ENCODE measurements at places on chromosomes 11 and 22.

GRCh38 chr11:126543691-126544090 lies 188.2 kb downstream of the ST3GAL4 start:
- no peak for DNase-seq

- DNase-seq, result no peak
Measured at GRCh38 chr11:62148271-62148980, 24.6 kb downstream of the INCENP start.

DNA sequence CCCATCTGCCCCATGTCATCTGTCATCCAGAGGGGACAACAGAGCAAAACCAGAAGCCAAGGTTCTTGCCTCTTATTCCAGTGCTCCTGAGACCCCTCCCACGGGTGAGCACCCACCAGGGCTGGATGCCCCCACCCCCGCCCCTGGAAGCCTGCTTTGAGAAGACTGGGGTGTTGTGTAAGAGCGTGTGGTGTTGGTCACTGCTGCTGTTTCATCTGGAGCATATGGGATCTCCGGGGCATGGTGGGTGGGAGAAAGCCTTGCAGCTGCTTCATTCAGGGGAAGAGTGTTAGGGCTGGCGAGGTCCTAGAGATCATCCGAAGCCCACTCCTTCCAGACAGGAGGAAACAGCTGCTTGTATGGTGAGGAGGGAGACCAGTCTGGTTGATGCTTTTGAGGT lies 54.1 kb downstream of the CHRDL2 start:
- no peak for DNase-seq

DNA sequence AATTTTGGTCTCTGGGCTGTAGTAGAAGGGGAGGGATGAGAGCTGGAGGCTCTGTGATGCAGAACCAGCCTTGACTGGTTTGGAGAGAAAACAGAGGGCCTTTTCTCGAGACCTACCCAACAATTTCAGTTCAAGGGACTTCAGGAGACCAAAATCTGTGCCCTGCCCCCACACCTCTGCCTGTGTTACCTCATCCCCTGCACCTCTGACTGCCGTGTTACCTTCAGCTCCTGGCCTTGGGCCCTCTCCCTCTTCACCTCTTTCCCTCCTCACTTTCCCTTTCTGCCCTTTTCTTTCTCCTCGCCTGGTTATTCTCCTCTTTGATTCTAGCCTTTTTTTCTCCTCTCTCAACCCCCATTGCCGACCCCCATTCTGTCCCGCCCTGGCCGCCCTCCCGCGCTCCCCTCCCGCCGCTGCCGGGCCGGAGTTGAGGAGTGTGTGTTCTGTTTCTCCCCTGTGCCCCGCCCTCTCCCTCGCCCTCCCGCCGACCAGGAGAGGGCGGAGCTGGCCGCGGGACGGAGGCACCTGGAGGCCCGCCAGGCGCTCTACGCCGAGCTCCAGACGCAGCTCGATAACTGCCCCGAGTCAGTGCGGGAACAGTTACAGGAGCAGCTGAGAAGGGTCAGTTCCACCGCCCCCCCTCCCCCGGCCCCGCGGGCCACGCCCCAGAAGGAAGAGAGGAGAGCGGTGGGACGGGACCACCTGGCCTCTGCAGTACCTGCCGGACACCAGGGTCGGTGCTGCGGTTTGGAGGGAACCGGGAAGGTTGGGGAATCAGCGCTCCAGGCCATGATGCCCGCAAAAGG lies 27.2 kb downstream of the PHLDB1 start:
- no peak for DNase-seq

DNA sequence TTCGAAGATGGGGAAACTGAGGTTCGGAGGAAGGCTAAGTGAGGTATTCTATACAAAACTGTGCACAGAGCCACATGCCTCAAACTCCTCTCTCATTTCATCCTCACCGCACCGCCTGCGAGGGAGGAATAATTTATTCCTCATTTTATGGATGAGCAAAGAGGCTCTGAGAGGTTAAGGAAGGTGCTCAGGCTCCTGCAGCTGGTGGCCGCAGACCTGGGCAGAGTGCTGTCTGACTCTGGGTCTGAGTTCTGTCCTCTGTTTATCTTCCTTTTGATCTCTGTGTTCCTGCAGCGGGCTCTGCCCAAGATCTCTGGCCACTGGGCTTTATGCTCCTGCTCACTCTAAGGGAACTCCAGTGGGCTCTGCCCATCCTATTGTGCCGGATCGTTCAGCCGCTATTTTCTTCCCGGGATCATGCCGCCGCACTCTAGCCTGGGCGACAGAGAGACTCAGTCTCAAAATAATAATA lies 59.5 kb downstream of the MCM5 start:
- DNase-seq, result no peak

DNA sequence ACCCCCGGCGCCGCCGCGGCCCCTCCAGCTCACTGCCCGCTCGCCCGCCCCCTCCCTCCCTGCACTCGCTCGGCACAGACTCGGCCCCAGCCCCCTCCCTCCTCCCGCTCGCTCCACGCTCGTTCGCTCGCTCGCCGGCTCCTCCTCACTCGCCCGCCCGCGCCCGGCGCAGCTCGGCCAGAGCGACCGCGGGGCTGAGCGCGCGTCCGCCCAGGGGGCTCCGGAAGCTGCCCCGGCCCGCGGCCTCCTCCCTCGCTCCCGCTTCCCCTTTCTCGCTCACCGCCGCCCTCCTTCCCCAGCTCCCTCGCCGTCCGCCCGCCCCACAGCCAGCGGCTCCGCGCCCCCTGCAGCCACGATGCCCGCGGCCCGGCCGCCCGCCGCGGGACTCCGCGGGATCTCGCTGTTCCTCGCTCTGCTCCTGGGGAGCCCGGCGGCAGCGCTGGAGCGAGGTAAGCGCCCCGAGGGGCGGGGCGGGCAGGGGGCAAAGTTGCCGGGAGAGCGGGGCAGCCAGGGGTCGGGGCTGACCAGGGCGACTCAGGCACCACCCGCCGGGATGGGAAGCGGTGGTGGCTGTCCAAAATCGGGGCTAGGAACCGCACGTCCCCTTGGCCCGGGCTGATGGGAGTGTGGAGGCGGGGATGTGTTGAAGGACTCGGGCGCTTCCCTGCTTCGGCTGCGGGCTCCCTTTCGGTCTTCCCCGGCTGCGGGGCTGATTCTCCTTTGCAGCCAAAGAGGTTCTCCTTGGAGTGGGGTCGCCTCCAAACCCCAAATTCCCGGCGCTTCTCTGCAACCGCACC lies at the start of gene SEZ6L:
Gene SEZ6L (plus strand): TSS at position 148 of the 797 bp plus-strand sequence. CDS start 208 bp downstream, at position 356.
- DNase-seq, result no peak

DNA sequence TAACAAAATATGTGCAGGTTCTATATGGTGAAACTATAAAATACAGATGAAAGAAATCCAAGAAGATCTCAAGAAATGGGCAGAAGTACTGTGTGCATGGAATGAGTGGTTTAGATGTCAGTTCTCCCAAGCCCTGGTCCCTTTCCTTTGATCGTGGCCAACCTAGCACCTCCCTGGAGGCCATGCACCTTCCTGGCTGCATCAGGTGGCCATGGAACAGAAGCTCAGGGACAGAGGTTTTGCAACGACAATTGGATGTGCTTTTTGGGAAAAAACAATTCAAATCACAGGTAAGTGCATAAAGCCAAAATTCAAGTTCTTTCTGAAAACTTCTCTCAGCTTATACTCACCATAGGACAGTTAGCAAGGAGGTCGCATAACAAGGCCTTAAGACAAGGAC lies 54.0 kb upstream of the SLC22A12 start:
- DNase-seq, result no peak

- DNase-seq, result no peak
Measured at GRCh38 chr22:24592851-24593558, at the start of gene LRRC75B. Gene LRRC75B (minus strand): TSS chr22:24593073. CDS start chr22:24593039, 34 bp downstream.

DNA sequence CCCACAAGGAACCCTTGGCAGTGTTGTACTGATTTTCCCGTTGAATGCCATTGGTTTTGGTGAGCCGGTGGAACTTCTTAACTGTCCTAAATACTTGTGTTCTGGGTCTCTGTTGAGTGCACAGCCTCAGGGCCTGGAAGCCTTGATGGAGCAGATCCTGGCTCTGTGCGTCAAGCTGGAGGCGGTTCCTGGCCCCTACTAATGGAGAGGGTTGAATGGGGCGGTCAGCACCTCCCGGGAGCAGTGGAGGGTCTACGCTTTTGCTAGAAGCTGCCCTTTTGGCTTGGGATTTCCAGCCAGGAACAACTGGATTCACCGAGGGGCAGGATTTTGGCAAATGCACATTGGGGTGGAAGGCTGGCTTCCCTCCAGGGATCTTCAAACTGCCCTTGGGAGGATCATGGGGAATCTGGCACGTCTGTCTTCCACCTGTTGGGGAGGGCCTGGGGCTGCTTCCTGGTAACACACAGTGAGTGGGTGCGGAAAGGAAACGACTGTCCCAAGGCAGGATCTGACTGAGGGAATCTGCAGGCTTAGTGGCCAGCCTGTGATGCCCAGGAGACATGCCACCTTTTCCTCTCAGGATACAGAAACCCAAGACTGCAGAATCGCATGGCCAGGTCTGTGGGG lies 6.9 kb upstream of the OSBPL5 start:
- no peak for DNase-seq

DNA sequence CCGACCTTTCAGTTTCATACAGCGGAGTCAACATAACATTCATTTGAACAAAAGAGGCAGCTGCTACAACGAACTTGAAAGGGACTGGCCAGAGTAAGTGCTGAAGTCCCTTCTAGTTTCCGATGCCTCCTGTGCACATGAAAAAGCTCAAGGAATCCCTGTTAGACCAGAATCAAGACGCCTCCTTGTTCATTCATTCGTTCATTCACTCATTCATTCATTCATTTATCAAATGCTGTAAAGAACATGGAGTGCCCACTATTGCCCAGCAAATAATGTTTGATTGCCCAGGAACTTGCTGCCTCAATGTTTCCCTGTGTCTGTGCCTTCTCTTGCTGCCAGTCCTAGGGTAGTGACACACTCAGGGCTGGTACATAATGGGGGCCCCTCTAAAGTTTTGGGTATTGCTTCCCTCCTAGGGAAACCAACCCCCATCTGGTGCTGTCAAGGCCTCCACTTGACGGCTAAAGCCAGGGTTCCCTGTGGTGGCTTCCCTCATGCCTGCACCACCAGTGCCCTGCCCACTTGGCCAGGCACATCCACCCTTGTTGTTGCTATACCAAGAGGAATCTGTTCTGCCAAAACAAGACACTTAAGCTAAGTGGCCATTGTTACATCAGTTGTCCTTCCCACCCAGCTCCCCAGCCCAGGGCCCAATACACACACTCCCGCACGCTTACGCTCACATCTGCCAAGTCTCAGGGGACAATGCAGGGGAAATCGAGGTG lies 3.8 kb downstream of the TMPRSS13 start:
- DNase-seq, result no peak

- DNase-seq, result no peak
Measured at GRCh38 chr11:66157182-66157864, 87.3 kb downstream of the PACS1 start.

GRCh38 chr22:21099578-21099977 lies 53.8 kb downstream of the LRRC74B start:
- DNase-seq, result no peak

DNA sequence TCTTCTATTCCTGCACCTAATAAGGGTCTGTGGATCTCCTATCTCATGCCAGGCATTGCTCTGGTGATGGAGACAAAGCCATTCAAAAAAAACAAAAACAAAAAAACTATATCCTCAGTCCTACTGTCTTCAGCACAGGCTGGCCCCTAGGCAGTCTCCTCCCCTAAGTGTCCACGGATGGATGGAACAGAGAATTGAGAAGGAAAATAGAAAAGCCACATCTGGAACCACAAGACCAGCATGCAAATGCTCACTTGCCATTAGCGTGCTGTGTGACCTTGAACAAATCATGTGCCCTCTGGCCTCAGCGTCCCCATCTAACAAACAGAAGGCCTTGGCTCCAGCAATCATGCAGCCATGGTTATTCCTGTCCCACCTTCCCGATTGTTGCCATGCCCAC lies 32.7 kb upstream of the CD82 start:
- DNase-seq, result no peak

DNA sequence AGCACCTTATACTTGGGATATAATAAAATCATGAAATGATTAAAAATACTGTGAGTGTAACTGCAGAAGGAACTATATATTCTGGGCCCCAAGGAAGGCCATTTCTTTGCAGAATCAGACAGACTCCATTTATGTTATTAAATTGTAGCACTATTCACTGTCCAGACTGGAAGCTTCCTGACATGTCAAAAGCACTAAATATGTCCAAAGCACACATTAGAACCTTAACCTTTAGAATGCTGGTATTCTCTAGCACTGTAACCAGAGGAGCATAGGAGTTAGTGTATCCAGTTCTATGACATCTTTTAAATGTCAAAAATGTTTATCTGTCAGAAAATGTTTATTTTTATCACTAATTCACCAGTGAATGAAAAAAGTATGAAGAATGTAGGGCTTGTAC lies 246.9 kb downstream of the CADM1 start:
- DNase-seq, result no peak

Measured in activated gamma-delta T cell (primary cell).